ENCODE measurements at places on chromosomes 1 and 21.
A peak's percentile ranks its signal among the peaks of the same experiment; 100 is the strongest.

- DNase-seq, result peak; percentile 24
Measured at GRCh38 chr1:1908506-1908791, 6.6 kb upstream of the CALML6 start.

DNA sequence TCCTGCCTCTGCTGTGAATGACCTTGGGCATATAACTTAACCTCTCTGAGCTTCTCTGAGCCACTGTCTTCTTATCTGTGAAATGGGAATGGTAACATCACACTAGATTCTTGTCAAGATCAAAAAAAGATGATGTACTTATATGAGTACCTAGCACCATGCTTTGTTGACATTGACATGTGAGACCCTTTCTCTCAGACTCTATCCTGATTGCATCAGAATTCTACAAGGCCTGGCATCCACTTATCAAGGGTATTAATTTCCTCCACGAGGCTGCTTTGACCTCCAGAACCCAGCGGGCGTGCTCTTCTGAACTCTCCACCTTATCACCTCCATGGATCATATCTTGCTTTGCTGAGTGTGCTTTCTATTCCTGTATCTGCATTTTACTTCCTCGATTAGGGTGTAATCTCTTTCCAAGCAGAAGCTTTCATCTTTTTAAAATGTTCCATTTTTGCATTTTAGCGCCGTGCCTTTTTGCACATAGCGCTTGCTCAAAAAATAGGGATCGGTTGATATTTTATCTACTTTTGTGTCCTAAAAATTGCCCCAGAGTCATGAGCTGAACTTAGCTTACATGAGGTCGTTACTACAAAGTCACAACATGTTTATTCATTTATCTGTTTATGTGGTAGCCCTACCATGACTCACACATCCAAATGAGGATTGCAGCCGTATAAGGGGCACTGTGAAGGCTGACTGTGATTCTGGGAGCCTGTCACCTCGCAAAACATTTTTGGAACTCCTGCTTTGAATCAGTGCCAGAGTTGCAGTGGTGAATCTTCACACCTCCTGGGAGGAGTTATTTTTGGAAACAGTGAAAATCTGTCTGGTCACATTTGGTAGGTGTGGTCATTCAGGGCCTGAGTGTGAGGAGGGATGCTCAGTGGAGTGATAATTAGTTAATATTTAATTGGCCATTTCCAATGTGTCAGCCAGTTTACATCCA lies 63.2 kb downstream of the IER5 start:
- DNase-seq, result no peak

- DNase-seq, result no peak
Measured at GRCh38 chr1:16075337-16076030, 2.0 kb upstream of the FAM131C start.

DNA sequence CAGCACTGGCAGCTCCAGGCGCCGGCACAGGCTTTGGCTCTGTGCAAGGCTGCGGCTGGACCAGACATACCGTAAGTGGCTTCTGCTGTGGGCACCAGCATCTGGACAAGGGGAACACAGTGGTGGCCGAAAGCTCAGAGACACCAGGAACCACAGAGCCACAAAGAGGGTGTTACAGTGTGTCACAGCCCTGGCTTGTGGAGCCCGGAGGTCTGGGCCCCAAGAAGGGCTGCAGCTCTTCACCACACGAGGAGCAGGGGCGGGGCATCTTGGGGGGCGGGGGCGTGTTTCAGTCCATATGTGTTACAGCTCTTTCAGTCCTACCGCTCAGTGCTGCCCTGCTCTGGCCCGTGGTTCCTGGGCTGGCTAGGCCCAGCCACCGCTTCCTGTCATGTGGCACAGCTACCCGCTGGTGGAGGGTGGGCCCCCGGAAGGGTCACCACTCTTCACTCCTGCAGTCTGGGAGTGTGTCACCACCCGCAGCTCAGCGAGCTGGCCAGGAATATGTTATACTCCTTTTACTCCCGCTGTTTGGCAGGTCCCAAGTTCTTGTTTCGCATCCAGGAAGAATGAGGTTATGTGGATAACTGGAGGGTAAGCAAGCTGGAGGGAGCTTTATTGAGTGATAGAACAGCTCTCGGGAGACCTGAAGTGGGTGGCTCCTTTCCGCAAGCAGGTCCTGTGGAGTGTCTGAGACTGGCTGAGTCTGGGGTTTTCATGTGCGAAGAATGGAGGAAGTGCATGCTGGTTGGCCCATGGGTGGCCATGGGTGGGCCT lies 3.3 kb upstream of the LSM10 start:
- peak; percentile 46 for DNase-seq

DNA sequence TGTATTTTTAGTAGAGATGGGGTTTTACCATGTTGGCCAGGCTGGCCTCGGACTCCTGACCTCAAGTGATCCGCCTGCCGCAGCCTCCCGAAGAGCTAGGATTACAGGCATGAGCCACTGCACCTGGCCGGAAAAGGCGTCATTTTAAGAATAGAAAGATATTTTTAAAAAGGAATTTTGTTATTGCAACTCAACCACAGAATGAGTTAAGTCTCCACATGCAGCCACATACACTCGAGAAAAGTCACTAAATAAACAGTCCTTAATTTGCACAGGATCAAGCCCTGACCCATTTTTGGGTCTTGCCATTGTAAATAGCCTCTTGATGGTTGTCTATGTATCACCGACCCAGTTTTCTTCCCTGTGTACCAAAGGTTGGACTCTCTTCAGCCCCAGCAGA lies 85.5 kb downstream of the FBXO2 start:
- no peak for DNase-seq

- DNase-seq, result no peak
Measured at GRCh38 chr1:231625975-231626534, 535 bp upstream of the DISC1 start.

GRCh38 chr21:32966120-32966519 lies 59.6 kb upstream of the OLIG2 start:
- DNase-seq, result no peak

- DNase-seq, result peak; percentile 59
Measured at GRCh38 chr1:147890177-147890790, 12.3 kb upstream of the GJA8 start.

DNA sequence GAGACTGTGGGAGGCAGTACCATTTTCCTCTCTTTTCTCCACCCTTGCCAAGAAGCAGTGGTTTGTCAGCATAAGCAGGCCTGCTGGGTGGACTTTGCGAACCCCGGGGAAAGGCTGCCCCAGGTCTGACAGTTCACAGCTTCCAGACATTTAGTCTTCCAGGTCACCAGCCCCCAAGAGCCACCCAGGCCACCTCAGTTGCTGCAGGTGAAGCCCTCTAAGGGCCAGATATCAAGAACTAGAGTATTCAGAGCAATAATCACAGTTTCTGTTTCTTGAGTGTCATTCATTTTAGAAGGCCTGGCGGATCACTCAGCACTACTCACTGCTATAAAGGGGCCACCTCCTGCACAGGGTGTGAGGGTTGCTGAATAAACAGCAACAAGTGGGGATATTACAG lies 9.5 kb upstream of the ADORA3 start:
- no peak for DNase-seq

DNA sequence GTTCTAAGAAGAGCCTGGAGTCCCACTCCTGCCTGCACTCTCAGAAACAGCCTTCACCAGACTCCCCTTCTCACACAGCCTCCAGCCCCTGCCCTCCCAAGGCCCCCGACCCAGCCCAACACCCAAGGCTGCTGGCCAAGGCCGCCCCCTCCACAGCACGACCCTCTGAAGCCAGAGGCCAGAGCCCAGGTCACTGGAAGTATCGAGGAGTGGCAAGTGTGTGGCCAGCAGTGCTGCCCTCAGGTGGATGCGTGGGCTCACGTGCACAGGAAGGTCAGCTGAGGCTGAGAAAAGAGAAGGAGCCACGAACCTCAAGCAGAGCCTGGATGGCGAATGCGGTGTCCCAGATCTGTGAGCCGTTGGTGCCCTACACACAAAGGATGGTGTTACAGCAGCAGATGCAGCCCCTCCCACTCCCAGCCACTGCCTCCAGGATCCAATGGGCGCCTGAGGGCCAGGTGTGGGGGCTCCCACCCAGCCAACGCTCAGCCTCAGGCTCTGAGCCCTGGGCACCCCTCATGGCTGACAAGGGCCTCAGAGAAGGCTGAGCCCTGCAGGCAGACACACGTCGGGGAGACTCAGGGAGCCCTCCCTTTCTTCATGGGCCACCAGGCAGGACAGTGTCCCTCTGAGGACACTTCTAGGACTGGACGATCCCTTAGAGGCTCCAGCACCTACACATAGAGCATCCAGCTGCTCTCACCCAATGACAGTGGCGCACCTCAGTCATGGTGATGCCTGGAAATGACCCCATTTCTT lies 18.0 kb downstream of the LSS start:
- no peak for DNase-seq

DNA sequence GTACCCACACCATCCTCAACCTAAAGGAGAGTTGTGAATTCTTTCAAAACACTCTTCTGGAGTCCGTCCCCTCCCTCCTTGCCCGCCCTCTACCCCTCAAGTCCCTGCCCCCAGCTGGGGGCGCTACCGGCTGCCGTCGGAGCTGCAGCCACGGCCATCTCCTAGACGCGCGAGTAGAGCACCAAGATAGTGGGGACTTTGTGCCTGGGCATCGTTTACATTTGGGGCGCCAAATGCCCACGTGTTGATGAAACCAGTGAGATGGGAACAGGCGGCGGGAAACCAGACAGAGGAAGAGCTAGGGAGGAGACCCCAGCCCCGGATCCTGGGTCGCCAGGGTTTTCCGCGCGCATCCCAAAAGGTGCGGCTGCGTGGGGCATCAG lies 638 bp upstream of the OLIG2 start:
- DNase-seq, result no peak

- no peak for DNase-seq
Measured at GRCh38 chr1:32073299-32074229, 825 bp downstream of the TMEM39B start.

- peak; percentile 13 for DNase-seq
Measured at GRCh38 chr21:36504067-36505058, 24.4 kb upstream of the CLDN14 start.

GRCh38 chr1:160774886-160775719 lies 20.9 kb upstream of the LY9 start:
- DNase-seq, result no peak

DNA sequence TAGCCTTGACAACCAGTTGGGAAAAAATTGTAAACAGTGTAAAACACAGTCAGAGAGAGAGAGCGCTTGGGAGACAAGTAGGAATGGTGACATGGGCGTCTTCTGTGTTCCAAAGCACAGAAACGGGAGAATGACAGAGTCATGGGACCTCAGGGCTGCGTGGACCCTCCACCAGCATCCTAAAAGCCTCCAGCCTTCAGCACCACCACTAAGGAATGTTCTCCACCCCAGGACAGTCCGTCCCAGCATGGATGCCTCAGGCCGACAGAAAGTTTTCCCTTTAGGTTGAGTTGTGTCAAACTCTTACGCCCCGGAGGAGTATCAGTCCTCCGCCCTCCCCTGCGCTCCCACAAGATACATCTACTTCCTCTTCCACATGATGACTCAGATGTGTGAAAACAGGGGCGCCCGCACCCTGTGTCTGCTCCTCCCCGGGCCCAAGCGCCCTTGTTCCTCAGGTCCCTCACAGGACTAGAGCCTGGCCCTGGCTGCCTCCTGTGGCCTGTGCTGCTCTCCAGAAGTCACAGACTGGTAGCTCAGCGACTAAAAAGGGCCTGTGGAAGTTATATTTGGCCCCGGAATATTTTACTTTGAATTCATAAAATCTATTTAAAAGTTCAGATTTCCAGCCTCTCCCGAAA lies 63.9 kb upstream of the EFHD2 start:
- no peak for DNase-seq

GRCh38 chr1:89959719-89960118 lies 35.2 kb upstream of the ZNF326 start:
- no peak for DNase-seq

- DNase-seq, result no peak
Measured at GRCh38 chr1:212256369-212256768, 28.8 kb upstream of the PPP2R5A start.

GRCh38 chr1:236760986-236761385 lies 34.1 kb upstream of the MTR start:
- DNase-seq, result no peak

DNA sequence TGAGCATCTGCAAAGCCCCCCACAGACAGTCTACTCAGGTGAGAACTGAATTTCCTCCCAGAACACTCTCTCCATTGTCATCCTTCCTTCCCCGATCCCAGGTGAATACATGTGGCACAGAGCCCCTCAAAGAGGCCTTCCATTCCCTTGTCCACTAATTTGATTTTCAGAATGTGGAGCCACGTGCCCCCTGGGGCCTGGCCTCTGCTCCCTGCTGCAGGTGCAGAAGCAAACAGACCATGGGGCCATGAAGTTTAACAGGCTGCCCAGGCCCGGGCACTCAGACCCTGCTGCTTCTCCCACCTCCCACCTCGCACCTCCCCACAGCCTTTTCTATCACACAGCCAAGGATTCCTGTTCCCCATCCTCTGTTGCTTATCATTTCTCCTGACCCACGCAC lies 243.8 kb upstream of the RAB4A start:
- no peak for DNase-seq

DNA sequence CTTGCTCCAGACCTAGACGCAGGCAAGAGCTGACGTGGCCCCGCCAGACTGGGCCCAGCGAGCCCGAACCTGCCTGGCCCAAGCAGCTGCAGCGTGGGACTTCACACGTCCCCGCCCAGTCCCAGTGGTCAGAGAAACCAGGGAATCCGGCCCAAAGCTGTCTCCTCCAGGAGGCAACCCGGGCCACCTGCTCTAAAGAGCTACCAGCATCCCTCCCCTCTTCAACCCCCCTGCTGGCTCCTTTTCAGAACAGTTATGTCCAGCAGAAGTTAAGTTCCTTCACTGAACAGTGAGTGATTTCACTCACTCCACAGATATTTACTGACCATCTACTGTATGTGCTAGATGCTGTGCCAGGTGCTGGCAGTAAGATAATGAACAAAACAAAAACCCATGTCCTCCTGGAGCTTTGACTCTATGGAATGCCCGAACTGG lies 2.1 kb upstream of the EFNA1 start:
- DNase-seq, result no peak

GRCh38 chr1:44353604-44354003 lies 1.5 kb downstream of the ERI3 start:
- DNase-seq, result no peak

- no peak for DNase-seq
Measured at GRCh38 chr1:240772131-240772530, 160.2 kb upstream of the GREM2 start.

- no peak for DNase-seq
Measured at GRCh38 chr1:103256490-103256889, 148.2 kb upstream of the COL11A1 start.

GRCh38 chr1:151540982-151541377 lies 871 bp downstream of the TUFT1 start:
- no peak for DNase-seq

DNA sequence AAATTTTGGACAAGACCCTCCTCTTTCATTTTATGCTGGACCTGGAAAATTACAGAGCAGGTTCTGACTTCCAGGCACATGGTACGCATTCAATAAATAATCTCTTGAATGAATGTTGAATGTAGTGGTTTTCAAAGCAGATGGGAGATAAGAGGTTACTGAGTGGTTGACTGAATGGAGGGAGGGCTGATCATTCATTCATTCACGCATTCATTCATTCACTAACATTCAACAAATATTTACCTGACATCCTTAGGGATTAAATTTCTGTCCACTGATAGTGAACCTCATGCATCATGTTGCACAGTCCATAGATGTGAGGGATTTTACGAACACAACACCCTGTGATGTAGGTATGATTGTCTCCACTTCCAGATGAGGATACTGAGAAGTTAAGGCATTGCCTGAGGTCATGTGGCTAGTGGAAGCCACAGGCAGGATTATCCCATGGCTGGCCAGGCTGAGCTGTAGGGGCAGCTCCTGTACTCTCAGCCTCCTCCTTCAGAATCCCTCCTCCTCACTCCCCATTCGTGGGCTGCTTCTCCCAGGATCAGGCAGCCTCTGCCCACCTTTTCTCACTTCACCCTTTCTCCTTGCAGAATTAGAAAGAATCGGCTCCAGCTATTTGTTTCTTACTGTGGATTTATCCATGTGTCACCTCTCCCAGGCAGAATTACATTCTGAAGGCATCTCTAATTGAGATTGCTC lies 48.4 kb upstream of the ATP5PO start:
- DNase-seq, result no peak
